ENCODE measurements at places on chromosomes 13 and 19.

- no peak for DNase-seq
Measured at GRCh38 chr19:33938821-33939220, 142.2 kb downstream of the KCTD15 start.

DNA sequence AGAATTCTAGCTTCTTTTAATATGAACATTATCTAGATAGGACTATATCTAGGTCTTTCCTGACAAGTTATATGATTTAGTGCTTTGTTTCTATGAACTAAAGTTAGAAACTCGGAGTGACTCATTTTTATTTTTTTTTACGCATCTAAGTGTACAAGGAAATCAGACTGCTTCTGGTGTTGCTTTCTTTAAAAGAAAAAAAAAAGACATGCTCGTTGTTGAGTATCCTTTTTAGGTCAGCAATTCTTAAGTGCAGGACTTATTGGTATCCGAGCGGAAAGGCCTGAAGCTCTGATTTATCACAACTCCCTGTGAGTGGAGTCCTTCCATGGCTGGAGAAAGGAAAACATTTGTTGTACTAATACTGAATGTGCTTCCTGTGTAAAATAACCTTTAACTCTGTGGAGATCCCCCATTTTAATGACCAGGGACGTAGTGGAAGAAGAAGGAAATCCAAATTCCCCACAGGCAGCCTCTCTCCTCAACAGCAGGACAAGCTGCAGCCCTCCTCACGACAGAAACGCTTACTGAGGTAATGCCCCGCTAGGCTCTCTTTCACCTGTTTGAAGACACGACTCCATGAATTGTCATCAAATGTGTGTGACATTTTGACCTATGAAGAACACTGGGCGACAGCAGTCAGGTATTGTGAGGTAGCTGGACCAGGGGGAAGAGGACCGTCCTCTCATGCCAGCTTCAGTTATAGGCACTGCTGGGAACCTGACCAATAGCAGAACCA is 17.9 kb upstream of the POMP start:
- no peak for DNase-seq

DNA sequence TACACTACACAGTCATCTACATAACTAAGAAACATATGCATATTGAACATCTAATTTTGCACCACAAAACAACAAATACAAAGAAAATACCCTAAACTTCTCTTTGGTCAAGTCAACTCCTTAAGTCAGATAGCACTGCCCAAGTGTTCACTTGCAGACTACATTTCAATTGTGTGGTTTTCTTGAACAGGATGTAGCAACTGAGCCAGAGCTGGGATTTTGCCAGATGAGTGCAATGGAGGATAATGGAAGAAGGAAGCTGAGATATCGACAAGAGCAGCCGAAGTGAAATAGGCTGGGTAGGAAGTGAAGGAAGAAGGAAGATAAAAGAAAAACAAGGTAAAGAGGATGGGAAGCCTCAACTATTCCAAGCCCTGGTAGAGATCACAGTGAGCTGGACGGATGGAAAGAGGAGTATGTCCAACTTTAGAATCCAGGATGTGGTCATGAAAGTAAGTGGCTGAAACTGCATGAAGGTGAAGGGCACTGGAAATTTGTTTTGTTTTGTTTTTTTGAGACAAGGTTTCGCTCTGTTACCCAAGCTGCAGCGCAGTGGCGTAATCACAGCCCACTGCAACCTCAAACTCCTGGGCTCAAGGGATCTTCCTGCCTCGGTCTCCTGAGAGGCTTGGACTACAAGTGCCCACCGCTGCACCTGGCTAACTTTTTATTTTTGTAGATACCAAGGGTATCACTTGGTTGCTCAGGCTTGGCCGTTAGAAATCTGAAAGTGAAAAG is 15.0 kb downstream of the NUFIP1 start:
- peak; percentile 9 for DNase-seq

DNA sequence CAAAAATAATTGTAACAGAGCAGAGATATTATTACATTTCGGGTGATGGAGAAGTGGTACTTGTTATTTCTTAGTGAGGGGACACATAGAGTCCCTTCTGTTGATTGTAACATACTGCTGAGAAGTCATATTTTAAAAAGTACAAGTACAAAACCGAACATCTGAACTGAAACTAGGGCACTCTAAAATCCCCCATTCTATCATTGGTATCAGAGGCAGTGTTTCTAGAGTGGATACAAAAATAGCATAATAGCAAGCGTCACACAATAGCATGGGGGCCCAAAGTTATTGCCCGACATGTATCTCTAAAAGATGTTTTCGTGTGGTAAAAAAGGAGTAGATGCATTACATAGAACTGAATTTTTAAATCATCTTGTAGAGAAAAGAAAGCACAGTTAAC is 502.1 kb upstream of the SLC10A2 start:
- DNase-seq, result no peak

GRCh38 chr13:29914581-29914980 is 64.2 kb upstream of the UBL3 start:
- no peak for DNase-seq

DNA sequence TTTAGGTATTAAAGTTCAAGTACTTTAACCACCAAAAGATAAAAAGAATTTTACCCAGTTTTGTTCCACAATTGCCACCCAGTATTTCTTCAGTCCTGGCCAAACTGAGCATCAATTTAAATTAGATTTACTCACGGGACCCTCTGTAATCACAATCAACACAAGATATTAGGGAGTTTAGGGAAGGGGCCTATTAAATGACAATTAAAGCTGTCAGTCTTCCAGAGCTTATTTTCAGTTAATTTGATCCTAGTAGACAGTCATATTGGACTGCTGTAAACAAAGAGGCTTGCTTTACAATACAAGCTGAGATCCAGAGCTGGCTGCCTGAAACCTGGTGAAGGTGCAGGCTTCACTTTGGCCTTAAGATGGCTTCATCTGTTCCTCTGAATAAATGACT is 321.2 kb upstream of the NBEA start:
- DNase-seq, result no peak

GRCh38 chr19:1576242-1577089 is 8.3 kb upstream of the MEX3D start:
- no peak for DNase-seq

- DNase-seq, result no peak
Measured at GRCh38 chr13:33034882-33035520, 18.8 kb downstream of the KL start.

DNA sequence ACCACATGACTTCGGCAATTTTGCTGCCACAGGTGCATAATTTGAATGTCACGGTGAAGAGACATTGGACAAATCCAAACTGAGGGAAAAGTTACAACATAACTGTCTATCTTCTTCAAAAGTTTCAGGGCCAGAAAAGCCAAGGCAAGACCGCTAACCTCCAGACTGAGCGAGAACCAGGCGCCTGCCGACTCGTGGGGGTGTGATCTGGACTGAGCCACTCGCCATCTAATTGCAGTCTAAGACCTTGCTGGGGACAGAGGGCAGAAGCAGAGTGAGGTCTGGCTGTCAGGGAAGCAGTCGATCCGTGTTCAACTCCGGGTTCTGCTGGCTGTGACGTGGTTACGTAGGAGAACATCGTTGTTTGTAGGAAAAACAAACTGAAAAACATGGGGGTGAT is 88.6 kb downstream of the SPACA7 start:
- DNase-seq, result no peak

GRCh38 chr13:106686163-106686562 is 118.2 kb upstream of the ARGLU1 start:
- no peak for DNase-seq

- DNase-seq, result no peak
Measured at GRCh38 chr19:48720251-48720612, 707 bp upstream of the MAMSTR start.

- no peak for DNase-seq
Measured at GRCh38 chr19:31903979-31904378, 441.4 kb upstream of the ZNF507 start.

DNA sequence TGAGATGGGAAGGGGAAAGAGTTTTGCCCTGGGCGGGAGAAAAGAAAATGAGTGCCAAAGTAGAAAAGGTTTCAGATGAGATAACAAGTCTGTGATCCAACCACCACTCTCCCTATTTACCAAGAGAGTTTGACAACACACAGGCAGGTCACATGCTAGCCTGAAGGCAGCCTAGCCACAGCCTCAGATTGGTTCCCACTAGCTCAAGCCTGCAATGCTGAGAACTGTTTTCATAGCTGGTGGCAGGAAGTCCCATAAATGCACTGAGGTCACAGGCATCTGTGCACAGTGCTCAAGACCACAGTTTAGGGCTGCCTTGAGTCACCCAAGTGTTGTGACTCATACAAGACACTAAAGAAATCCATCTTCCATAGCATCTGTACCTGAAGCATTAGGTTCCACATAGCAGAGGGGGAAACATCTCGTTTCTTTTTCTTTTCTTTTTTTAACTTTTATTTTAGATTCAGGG is 18.5 kb upstream of the POP4 start:
- DNase-seq, result peak; percentile 44

DNA sequence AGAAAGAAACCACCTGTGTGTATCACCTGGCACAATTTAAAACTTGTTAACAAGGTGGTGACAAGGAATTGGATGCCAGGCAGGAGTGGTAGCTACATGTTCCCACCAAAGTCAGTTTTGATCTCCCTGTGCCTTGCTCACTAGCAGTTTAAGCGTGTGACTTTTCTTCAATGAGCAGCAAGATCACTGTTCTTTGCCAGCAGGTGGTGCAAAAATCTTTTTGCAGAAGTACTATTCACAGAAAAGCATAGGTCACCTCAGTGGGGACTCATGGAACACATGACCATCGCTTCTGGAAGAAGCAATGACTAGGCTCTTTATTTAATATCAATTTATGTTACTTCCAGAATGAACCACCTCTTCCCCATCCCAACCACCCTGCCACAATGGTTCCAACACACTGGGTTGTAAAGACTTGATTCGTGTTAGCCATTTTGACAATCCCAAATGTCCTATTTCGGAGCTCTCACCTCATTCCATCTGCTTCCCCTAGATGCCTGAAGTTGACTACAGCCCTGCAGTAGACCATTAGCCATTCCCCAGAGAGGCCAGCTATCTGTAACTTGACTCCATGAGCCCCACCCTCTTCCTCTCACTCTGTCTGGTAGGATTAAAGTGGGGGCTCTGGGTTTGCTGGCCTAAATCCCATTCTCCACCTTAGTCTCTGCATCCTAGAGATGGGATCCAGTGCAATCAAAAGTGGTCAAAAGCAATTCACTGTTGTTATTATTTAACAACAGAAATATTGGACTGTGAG is 59.1 kb upstream of the TNFRSF19 start:
- DNase-seq, result peak; percentile 34

DNA sequence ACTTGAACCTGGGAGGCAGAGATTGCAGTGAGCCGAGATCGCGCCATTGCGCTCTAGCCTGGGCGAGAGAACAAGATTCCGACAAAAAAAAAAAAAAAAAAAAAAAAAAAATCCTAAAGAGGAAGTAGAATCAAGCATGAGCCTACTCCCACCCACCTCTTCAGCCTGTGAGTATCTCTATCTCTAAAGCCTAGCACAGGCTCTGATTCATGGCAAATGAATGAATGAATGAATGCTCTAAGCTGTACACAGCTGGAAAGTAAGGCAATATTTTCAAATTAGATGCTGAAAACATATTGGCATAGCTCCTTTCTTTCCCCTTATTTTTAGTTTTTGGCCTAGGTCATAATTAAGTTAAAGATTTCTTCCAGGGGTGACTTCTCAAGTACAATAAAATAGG is 35.7 kb upstream of the FAM216B start:
- DNase-seq, result no peak

DNA sequence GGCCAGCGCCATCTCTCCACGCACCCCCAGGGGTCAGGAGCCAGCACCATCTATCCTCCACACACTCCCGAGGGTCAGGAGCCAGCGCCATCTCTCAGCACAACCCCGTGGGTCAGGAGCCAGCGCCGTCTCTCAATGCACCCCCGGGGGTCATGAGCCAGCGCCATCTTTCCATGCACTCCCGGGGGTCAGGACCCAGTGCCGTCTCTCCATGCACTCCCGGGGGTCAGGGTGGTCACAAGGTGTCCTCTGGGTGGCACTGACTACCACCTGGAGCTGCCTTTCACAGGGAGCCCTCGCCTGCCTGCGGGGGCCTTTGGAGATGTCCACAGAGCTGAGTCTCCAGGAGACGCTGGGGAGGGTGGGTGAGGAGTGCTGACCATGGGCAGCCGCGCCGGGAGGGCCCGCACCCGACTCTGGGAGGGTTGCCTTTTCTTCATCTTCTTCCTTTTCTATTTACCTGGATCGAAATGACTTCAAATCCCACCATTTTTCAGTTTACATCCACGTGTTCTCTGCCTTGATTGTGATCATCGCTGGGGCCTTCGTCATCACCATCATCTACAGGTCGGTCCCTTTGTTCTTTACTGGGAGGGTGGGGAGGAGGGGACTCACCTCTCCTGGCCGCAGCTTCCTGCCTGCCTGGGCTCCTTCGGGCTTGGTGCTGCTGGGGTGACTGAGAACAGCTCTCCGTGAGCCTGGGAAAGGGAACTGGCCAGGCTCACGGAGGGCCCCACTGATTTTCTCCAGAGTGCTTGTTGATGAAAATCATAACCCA is 19.1 kb downstream of the TEX29 start:
- DNase-seq, result no peak

DNA sequence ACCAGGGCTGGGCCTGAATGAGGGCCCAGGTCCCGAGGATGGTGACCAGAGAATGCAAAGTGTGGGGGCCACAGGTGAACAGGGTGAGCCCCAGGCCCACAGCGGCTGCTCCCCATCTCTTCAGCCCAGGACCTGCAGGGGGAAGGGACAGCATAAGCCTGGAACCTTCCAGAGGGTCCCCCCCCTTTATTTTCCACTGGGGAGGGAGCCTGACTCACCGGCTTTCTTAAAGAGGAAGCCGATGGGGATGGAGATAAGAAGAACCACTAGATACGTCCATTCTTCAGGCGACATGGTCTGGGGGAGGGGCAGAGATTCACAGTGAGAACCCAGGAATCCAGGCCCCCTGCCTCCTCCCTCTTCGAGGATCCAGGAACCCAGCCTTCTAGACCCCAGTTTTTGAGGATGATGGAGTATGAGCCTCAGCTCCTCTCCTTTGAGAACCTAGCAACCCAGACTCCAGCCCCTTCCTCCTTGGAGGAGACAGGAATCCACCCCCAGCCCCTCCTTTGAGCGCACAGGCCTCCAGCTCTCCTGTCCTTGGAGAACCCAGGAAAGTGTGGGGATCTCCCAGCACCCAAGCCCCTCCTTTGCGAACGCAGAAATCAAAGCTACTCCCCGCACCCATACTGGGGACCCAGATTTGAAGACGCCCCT is 1.0 kb downstream of the MBOAT7 start:
- no peak for DNase-seq
